CD4-positive, alpha-beta T cell treated with Interleukin-2 at 100 ng/mL for 4 hours (primary cell): ENCODE measurements at places on chromosomes 5 and 9.
A peak's percentile ranks its signal among the peaks of the same experiment; 100 is the strongest.

GRCh38 chr5:27906481-27906880, 868.1 kb upstream of the CDH9 start:
- no peak for DNase-seq

DNA sequence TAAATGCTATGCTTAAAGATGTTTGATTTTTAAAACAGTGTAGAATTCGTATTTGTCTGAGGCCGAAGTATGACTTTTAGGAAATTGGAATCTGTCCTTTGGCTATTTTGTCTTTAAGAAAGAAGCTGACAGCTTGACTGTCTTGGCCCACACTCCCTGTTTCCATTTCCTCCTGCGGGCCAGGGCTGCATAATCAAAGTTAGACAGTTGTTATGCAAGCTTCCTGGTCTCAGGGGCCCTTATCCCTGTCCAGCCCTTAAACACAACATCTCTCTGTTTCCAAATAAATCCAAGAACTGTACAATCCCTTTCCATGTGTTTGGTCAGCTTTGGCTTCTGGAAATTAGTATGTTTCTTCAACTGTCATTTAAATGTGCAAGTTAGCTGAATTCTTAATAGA, 54.6 kb upstream of the ECM2 start:
- no peak for DNase-seq

DNA sequence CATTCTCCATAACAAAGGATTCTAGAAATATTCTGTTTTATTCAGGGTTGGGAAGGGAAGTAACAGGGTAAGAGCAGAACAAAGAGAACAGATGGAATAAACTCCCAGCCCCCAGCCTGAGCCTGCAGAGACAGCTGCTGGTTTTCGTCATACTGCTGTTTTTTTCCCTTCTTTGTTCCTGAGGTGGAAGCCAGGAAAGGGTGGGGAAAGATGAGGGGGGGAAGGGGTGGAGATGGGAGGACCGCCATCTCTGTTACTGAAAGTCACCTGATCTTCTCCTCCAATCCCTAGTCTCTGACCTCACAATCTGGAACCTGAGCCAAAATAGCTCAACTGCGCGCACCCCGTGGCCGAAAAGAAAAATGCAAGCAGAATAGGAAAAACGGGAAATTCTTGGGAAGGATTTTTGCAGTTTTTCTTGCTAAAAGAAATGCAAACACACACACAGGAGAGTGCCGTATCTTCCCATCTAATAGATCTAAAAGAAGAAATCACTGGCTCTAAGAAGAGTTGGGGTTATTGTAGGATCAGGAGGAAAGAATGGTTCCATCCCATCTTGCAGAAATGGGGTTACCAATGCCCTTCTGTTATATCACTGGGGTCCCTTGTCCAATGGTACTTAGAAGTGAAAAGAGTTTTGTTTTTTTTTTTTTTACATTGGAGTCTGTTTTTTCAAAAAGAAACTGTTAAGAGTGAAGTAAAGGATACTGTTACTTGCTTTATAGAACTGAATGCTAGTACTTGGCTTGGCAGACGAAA, 57.9 kb downstream of the DIAPH1 start:
- no peak for DNase-seq

DNA sequence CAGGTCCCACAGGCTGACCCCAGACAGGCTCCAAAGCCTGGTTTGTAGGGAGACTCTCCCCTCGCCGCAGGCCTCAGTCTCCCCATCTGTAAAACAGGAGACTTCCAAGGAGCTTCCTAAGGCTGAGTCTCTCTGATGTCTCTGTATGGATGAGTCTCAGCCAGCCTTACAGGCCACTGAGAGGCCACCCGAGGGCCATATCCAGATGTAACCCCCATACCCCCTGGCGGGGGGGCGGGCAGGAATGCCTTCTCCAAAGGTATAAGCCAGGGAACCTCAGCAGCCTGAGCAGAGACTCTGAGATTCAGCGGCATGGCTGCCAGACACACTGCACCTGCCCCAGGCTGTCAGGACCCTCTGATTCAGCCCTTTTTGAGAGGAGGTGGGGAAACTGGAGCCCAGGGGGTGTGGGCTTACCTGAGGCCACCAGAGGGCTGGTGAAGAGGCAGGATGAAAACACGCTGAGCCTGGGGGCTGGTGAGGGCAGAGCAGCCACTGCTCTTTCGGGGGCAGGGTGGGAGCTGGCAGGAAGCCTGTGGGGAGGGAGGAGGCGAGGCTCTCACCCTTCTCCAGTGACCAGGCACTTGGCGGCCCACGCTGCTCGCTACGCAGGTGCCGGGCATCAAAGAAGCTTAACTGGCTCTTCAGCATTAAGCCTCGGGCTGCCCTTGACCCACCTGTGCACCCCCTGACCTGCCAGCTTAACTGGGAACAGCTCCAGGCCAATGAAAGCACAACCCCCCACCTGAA, 5.5 kb upstream of the SUSD3 start:
- no peak for DNase-seq

GRCh38 chr5:2282034-2282690, 399.4 kb upstream of the IRX4 start:
- no peak for DNase-seq

- no peak for DNase-seq
These were observed 1378.1 kb downstream of the EFNA5 start for GRCh38 chr5:106292654-106293053.

- no peak for DNase-seq
These were observed 36.8 kb downstream of the DENND1A start for GRCh38 chr9:123893115-123893514.

DNA sequence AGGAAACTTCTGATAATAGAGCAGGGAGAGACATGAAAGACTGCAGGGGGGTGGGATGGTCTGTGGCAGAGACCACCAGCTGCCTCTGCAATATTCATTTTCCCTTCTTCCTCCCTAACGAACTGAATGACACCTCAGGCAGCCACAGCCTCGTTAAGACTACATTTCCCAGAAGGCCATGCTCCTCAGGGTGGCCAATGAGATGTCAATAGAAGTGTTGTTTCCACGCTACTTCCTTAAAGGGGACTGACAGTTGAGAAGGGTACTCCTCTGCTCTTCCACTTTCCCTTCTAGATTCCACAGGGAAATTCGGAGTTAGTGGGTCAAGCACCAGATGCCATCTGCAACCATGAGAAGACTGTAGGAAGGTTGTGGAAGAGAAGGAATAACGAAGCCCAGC, 52.0 kb upstream of the DAPK1 start:
- peak; percentile 19 for DNase-seq

DNA sequence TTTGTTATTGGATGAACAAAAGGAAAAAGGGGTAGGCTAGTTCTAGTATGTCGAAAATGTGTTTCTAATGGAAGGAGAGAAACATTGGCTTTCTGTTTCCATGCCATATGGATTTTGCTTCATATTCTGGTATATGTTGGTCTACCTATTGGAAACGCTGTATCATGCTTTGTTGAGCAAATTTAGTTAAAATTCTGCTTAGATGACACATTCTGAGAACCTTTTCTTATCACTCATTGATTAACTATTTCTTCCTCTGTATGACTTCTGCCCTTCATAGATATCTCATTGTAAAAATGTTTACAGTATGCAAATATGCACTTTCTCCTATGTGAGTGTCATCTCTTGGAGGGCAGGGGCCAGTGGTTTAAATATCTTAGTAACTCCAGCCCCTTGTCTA, 68.8 kb upstream of the GPR151 start:
- no peak for DNase-seq

- no peak for DNase-seq
These were observed 1883.7 kb upstream of the C9orf72 start for GRCh38 chr9:29456940-29457339.
